ENCODE measurements at places on chromosomes 5 and 9.

- DNase-seq = no peak
These were observed 18.2 kb upstream of the TXNDC8 start for GRCh38 chr9:110355911-110356310.

DNA sequence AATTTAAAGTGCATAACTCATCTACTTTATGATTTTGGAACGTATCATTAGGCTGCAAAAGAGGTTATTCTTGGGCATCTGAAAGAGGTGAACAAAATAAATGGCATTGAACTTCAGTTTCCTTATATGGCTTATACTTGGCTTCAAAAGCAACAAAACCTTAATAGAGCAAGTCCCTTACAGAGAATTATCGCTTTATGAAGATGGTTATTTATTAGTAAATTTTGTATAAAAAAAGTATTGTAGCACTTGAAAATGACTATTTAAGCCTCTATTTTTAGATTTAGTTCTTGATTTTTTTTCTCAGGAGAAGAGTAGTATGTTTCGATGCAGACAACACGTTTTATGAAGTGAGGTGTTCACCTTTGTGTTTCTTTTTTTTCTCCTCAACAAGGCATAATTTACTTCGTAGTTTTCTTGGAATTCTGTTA lies 2.0 kb downstream of the ERBIN start:
- no peak for DNase-seq

DNA sequence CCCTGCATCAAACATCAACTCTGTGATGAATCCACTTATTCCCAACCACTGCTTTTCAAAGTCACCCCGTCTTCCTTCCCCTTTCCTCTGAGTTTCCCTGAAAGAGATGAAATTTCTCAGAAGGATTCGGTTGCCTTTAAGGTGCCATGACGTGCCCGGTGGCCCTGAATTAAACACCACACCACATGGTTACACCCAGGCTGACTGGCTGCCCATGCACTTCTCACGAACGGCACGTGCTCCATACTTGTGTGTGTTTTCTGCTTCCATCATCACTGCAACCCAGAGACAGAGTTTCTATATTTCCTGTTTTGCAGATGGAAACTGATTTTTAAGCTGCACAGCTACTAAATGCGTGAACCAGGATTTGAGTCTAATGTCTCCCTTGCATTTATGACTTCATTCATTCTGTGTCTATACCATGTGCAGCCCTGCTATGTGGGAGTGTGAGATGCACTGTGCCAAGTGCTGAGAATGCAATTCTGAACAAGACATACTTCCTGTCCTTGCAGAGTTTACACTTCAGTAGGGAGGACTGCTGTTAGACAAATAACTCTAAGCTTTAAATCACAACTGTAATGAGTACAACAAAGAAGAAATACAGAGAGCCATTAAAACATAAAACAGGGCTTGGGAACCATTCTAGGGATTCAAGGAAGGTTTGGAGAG lies 162.9 kb downstream of the NXNL2 start:
- DNase-seq = no peak

GRCh38 chr5:71945436-71945835 lies 161.8 kb upstream of the MAP1B start:
- no peak for DNase-seq

DNA sequence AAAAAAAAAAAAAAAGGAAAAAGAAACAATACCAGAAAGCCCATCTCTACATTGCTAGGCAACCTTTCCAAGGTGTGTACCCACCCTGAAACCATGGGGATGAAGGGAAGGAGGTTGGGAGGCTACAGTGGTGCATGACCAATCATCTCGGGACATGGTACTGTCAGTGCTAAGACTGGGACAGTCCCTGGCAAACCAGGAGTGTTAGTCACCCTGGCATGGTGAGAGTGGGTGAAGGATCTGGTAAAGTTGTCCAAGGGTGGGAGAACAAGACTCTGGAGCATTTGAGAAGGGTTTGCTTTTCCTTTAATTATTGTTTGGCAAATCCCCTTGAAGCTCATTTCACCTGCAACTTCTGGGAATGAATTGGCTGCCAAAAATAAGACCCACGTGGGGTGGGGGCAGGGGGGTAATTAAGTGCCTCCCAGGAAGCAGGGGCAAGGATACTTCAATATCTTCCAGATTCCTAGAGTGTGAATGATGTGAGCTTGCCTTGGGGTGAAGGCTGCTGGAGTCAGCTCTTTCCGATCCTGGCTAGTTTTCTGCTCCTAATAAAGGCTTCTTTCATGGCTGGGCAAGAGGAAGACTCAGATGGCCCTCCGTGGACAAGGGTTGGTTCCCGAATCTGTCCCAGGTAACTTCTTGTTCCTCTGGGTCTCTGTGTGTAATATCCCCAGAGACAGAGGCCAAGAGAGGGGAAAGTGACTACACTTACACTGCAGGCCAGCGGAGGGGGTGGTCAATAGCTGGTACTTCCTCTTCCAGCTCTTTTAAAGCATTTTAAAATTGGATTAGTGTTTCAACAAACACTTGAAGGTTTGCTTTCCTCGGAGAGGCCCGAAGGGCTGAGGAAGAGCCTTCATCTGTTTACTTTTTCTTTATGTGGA lies 61.6 kb upstream of the SPRY4 start:
- DNase-seq = no peak

DNA sequence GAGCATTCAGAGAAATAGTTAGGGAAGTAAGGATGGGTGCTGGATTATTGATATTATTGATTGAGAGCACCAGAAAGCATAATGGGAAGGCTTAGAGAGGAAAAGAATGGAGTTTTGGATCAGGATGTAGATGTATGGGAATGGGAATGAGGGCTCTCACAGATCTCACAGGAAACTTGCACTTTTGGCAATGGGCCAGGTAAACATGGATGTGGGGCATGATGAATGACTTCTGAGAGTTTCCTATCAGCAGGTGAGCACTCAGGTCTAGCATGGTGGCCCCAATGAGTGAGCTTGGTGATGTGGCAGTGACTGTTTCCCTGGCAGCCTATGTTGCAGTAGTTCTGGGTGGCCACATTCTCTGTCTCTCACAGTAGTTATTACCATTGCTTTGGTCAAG lies 283.8 kb downstream of the FBXL7 start:
- DNase-seq = no peak

DNA sequence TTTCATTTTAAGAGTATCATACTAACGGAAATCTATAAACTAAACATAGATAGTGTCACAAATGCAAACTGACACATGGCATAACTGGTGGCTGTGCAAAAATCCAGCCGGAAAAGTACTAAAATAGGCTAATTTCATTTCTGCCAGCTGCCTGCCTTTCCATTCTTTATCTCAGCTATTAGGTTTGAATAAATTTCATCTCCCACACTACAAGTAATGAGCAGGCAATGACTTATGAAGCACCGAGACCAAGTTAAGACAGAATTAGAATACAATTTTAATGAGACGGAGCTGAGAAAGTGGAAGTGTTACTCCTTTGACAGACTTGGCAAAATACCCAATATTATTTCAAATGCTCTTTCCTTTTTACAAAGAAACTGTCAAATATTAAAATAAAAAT lies 258.8 kb upstream of the ZNF608 start:
- no peak for DNase-seq

DNA sequence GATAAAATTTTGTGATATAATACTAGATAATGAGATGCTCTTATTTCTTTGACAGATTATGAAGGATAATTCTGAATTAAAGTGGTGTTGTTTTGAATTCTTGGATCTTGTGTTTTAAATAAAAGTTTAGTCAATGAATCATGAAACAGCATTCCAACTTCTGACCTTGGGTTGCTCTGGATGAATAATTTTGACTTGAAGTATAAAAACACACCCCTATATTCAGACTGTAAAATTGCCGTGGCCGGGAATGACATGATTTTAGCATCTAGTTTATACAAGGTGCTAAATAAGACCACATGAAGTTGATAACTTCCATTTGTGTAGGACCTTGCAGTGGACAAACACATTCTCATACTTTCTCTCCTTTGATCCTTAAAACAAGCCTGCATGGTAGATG lies 67.2 kb upstream of the DAP start:
- DNase-seq = no peak

- DNase-seq = no peak
These were observed 4.5 kb upstream of the ORM1 start for GRCh38 chr9:114318416-114318815.

GRCh38 chr9:86486891-86487837 lies 133.0 kb upstream of the TUT7 start:
- DNase-seq = no peak

GRCh38 chr9:91799113-91799744 lies 150.8 kb downstream of the ROR2 start:
- no peak for DNase-seq
